A549 treated with CpdA at 1 μM for 4 hours (cell line): ENCODE measurements at places on chromosomes 2 and 18. TPM values are rescaled to one million over a fixed set of nuclear protein-coding genes. Genes with fewer than 3 reads are reported as not detected.

KANSL1L gene
- 0.47 to 0.84 TPM (median 0.65 TPM) in 5 replicates for total RNA-seq

IL1A gene
- 0.12 to 0.16 TPM (median 0.14 TPM) in 4 of 5 replicates, not detected in the other for total RNA-seq

C2orf81 gene
- total RNA-seq = 2.8 to 4.7 TPM (median 3.5 TPM) in 5 replicates

ZAP70 gene
- 0.06 TPM in 1 of 5 replicates, not detected in the others for total RNA-seq

RAB17 gene
- total RNA-seq = 0.09 to 0.32 TPM (median 0.13 TPM) in 4 of 5 replicates, not detected in the other

TWIST2 gene
- 9.3 to 22.2 TPM (median 18.6 TPM) in 5 replicates for total RNA-seq

GALR1 gene
- total RNA-seq = not detected in 5 replicates

SP140 gene
- 0.14 to 0.29 TPM (median 0.22 TPM) in 4 of 5 replicates, not detected in the other for total RNA-seq

DNAH6 gene
- total RNA-seq = 0.02 to 0.05 TPM (median 0.04 TPM) in 4 of 5 replicates, not detected in the other

RGPD3 gene
- total RNA-seq = 0.15 to 0.22 TPM (median 0.19 TPM) in 5 replicates

SP9 gene
- 2.4 to 4.0 TPM (median 3.3 TPM) in 5 replicates for total RNA-seq

WNT6 gene
- 0.08 to 0.13 TPM (median 0.11 TPM) in 4 of 5 replicates, not detected in the other for total RNA-seq

TDRD15 gene
- not detected in 5 replicates for total RNA-seq

IL36B gene
- total RNA-seq = 0.11 to 0.13 TPM in 2 of 5 replicates, not detected in the others

VWC2L gene
- total RNA-seq = not detected in 5 replicates

NT5C1B gene
- total RNA-seq = not detected in 5 replicates

TBC1D8 gene
- total RNA-seq = 26.2 to 40.4 TPM (median 35.5 TPM) in 5 replicates

LTBP1 gene
- 15.2 to 27.5 TPM (median 23.9 TPM) in 5 replicates for total RNA-seq

APCDD1 gene
- not detected in 5 replicates for total RNA-seq

ALPI gene
- not detected in 5 replicates for total RNA-seq

COL4A4 gene
- 0.68 to 1.7 TPM (median 1.4 TPM) in 5 replicates for total RNA-seq

HMSD gene
- 0.34 to 0.59 TPM (median 0.54 TPM) in 3 of 5 replicates, not detected in the others for total RNA-seq

ABCB11 gene
- total RNA-seq = 0.02 TPM in 1 of 5 replicates, not detected in the others

UCN gene
- total RNA-seq = 0.96 to 2.3 TPM (median 1.5 TPM) in 5 replicates

CPLX4 gene
- total RNA-seq = not detected in 5 replicates

CD8A gene
- total RNA-seq = 0.20 to 0.39 TPM (median 0.25 TPM) in 5 replicates

SEC11C gene
- total RNA-seq = 51.4 to 68.1 TPM (median 63.9 TPM) in 5 replicates

GPC1 gene
- total RNA-seq = 159 to 215 TPM (median 202 TPM) in 5 replicates

MYOM1 gene
- total RNA-seq = 0.11 to 0.26 TPM (median 0.16 TPM) in 5 replicates

TRIM43 gene
- 0.07 TPM in 1 of 5 replicates, not detected in the others for total RNA-seq

SLC40A1 gene
- 3.4 to 4.5 TPM (median 3.7 TPM) in 5 replicates for total RNA-seq

SLC19A3 gene
- 2.5 to 3.6 TPM (median 2.8 TPM) in 5 replicates for total RNA-seq

GTF2A1L gene
- not detected in 5 replicates for total RNA-seq

UGT1A1 gene
- 0.65 to 1.3 TPM (median 0.71 TPM) in 5 replicates for total RNA-seq

ANKRD30BL gene
- total RNA-seq = not detected in 5 replicates

PROC gene
- 1.8 to 4.4 TPM (median 3.7 TPM) in 5 replicates for total RNA-seq

RGPD4 gene
- total RNA-seq = 0.06 to 0.07 TPM (median 0.06 TPM) in 4 of 5 replicates, not detected in the other

ZBTB7C gene
- total RNA-seq = 0.03 to 0.10 TPM (median 0.06 TPM) in 5 replicates

PLEK gene
- total RNA-seq = 0.01 TPM in 1 of 5 replicates, not detected in the others

LRRC30 gene
- not detected in 5 replicates for total RNA-seq

IL18RAP gene
- 0.03 TPM in 1 of 5 replicates, not detected in the others for total RNA-seq

POLE4 gene
- total RNA-seq = 102 to 178 TPM (median 167 TPM) in 5 replicates

ST8SIA3 gene
- total RNA-seq = not detected in 5 replicates

KCNK3 gene
- total RNA-seq = 0.84 to 1.5 TPM (median 1.2 TPM) in 5 replicates

HADHB gene
- 90.8 to 104 TPM (median 102 TPM) in 5 replicates for total RNA-seq

TMEM169 gene
- 0.34 to 0.80 TPM (median 0.52 TPM) in 5 replicates for total RNA-seq

KRTCAP3 gene
- total RNA-seq = 0.37 to 1.5 TPM (median 0.70 TPM) in 5 replicates

SRD5A2 gene
- total RNA-seq = 0.02 to 0.04 TPM in 2 of 5 replicates, not detected in the others
